ENCODE measurements at places on chromosomes 4 and X.

GRCh38 chr4:110510277-110510676, 34.3 kb downstream of the ENPEP start:
- DNase-seq = no peak

DNA sequence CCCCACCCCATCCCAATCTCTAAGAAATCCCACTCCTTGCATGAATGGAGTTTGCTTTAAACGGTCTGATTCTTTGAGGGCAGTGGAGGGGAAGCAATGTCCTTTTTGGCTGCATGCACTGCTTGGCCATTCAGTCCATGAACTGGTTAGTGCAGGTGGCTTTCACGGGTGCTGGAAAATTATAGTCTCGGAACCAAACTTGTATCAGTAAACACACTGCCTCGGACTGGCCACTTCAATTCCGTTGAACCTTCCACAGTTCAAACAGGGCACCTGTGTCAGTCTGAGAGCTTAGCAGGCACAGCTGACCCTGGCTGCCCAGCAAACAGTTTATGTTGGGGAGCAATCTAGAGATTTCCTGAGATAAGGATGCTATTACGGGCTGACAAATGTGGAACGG, 255.6 kb downstream of the DHX15 start:
- no peak for DNase-seq

GRCh38 chr4:1075809-1076699, 37.3 kb downstream of the RNF212 start:
- no peak for DNase-seq

GRCh38 chrX:43657671-43658070, 1.6 kb downstream of the MAOA start:
- DNase-seq = no peak

- no peak for DNase-seq
Measured at GRCh38 chr4:60637976-60638375, 562.1 kb upstream of the ADGRL3 start.

DNA sequence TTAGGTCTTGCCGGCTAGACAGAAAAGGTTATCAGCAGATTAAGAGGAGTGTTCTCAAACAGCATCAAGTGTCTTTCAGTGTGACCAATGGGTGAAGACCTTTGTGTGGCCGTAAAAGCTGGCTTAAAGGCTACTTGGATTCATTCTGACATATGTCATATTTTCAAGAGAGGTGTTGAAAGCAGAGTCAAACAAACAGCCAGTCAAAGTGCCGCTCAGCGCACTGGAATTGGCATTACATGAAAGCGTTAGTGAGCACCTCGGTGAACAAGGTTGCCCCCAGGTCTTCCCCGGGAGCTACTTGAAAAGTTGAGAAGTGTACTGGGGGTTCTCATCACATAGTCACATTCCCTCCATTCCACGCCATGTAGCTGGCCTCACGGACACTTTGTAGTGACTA, 148.9 kb downstream of the SOX3 start:
- DNase-seq = no peak
